ENCODE measurements at places on chromosomes 1 and 21.

GRCh38 chr1:43538969-43539368 lies 8.3 kb downstream of the PTPRF start:
- no peak for DNase-seq

DNA sequence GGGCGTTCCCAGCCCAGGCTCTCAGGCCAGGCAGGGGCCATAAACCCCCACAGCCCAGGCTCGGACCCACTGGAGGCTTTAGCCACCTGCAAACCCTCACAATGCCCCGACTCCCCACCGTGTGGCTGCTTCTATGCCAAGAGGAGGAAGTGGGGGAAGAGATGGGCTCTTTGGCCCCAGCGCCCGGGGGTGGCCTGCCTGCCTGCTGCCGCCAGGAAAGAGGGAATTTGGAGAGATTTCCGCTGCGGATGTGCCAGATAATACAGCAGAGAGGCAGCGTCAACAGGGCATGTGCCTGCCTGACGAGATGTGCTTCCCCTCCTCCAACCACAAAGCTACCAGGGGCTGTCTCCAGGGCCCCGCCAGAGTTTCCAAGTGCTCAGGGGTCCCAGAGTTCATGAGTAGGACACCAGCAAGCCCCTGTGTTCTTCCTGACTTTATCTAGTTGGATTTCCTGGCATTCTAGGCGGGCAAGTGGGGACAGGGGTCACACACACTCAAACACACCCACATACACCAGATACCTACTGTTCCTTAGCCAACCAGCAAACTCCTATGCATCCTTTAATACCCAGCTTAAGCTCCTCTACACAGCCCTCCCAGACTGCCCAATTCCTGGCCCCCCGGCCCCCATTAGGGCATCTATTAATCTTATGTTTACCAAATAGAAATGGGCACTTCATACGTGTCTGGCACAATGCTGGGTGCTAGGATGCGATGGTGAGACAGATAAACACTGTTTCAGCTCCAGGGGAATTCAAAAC lies 14.1 kb downstream of the EPHA2 start:
- no peak for DNase-seq

- no peak for DNase-seq
Observed at GRCh38 chr1:27292106-27292505, 29.9 kb upstream of the TMEM222 start.

GRCh38 chr1:184018622-184019021 lies 18.9 kb downstream of the COLGALT2 start:
- DNase-seq, result no peak

DNA sequence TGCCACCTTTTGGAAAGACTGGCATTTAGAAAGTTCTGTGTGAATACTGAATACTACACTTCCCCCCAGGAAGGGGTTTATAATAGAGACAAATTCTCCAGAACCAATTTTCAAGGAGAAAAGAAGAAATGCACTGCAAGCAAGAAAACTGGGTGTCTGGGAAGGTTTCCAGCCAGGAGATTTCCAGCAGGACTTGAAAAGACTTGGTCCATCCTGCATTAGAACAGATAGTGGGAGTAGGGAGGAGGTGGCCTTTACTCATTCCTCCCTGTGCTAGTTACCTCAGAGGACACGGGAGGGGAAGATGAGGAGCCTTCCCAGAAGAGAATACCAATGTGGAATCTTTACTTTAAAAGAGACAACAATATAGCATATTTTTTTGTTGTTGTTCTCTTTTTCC lies 52.4 kb downstream of the FAM78B start:
- no peak for DNase-seq

DNA sequence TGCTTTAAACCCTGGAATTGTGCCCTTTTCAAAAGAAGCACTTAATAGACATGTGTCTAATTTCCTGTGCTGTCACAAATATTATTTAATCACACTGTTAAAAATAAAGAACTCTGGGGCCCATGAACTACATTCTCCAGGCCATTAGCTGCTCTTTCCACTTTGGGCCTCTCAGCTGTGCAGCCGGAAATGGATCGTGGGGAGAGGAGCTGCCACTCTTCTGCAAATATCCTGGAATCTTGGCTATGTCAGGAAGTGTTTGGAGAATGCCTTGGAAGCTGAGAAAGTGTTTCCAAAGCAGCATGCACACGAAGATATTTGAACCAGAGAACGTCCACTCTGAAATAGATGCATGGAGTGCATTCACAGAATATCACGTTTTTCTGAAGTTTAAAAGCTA lies 27.5 kb upstream of the VPS26C start:
- DNase-seq, result no peak

DNA sequence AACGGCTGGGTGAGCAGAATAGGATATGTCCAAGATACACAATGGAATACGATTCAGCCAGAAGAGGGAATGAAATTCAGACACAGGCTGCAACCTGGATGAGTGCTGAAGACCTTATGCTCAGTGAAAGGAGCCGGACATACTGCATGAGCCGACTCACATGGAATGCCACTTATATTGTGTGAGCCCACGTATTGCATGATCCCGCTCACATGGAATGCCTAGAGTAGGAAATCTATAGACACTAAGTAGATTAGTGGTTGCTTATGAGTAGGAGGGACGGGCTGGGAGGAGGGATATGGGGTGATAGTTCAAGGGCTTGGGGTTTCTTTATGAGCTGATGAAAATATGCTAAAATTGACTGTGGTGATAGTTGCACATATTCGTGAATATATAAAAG lies 26.8 kb downstream of the TMPRSS2 start:
- no peak for DNase-seq
